A549 (cell line): ENCODE measurements at places on chromosomes 2 and 18.

DNA sequence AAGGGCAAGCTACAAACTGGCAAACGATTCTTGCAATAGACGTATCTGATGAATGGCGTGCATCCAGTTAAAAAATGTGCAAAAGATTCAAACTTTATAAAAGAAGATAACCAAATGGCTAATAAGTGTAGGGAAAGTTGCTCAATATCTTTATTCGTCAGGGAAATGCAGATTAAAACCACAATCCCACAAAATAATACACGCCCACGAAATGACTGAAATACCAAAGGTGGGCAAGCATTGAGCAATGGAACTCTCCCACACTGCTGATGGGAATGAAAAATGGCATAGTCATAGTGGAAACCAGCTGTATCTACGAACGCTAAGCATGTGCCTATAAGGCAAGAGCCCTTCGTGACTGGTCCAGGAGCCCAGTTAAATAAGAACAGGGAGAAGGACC is 168.6 kb upstream of the SIX2 start:
- DNase-seq: no peak

DNA sequence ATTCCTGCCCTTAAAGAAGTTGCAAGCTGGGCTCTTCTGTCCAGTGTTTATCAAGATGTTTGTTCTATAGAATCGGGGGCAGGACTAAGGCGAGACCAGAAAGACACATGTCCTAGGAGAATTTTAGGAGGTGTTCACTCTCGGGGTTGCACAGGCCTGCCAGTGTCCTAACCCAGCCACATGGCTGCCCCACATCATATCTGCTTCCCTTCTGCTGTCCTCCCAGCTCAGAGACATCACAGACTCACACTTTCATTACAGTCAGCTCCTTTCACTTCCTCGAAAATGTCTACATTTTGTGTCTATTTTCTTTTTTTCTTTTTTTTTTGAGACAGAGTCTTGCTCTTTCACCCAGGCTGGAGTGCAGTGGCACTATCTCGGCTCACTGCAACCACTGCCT is 10.7 kb upstream of the MRO start:
- DNase-seq: no peak

DNA sequence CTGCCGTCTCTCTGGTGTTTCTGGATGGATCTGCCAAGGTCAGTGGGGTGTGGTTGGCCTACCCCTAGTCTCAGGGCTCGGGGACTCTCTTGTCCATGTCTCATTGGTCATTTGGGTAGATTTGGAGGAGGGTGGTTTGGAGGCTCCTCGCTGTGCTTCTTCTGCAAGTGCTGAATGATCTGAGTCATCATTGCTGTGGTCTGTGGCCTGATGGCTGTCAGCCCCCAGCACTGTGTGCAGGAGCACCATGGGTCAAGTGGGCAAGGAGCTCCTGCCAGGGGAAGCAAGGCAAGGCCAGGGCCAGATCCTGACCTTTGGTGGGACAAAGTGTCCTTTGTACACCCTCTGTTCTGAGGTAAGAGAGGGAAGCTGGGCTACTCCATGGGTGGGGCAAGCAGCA is 221.8 kb downstream of the FHOD3 start:
- DNase-seq: no peak

GRCh38 chr2:64819774-64820688 is 166.3 kb upstream of the SERTAD2 start:
- no peak for DNase-seq
